ENCODE measurements at places on chromosomes 5 and 9. TPM values are rescaled to one million over a fixed set of nuclear protein-coding genes. Genes with fewer than 3 reads are reported as not detected.

GRCh38 chr5:94308442-94308841 lies 310.0 kb downstream of the KIAA0825 start:
- no peak for DNase-seq
- H3K27me3 ChIP-seq = no peaks in the 10 kb centered on the region
- no peak overlapping the region for H3K4me3 ChIP-seq
- H3K27ac ChIP-seq = no peak overlapping the region

DNA sequence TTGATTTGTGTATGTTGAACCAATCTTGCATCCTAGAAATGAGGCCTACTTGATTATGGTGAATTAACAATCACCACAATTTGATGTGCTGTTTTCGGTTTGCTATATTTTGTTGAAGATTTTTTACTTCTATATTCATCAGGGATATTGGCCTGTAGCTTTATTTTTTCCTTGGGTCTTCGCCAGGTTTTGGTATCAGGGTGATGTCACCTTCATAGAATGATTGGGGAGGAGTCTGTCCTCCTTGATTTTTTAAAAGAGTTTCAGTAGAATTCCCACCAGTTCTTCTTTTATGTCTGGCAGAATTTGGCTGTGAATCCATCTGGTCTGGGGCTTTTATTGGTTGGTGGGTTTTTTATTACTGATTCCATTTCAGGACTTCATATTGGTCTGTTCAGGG lies 115.2 kb downstream of the CPLANE1 start:
- DNase-seq = no peak
- H3K27me3 ChIP-seq = no peaks in the 10 kb centered on the region
- no peak overlapping the region for H3K4me3 ChIP-seq
- H3K36me3 ChIP-seq = no peaks in the 10 kb centered on the region

DNA sequence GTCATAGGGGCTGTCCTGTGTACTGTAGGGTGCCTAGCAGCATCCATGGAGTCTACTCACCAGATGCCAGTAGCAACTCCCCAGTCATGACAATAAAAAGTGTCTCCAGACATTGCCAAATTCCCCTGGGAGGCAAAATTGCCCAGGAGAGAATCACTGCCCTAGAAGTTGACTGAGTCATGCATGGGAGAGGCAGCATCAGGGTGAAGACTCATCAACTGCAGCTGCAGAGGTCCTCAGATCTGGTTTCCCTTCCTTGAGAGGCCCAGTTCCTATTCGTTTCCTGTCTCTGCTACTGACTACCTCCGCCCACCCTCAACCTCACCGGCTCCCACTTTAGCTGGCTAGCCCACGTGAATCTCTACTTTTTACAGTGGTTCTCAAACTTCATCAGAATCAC lies 88.6 kb upstream of the AGXT2 start:
- no peak for DNase-seq
- H3K4me3 ChIP-seq = no peak overlapping the region
- H3K27ac ChIP-seq = no peak overlapping the region
- H3K4me1 ChIP-seq = no peaks in the 10 kb centered on the region
- H3K36me3 ChIP-seq = no peaks in the 10 kb centered on the region

DNA sequence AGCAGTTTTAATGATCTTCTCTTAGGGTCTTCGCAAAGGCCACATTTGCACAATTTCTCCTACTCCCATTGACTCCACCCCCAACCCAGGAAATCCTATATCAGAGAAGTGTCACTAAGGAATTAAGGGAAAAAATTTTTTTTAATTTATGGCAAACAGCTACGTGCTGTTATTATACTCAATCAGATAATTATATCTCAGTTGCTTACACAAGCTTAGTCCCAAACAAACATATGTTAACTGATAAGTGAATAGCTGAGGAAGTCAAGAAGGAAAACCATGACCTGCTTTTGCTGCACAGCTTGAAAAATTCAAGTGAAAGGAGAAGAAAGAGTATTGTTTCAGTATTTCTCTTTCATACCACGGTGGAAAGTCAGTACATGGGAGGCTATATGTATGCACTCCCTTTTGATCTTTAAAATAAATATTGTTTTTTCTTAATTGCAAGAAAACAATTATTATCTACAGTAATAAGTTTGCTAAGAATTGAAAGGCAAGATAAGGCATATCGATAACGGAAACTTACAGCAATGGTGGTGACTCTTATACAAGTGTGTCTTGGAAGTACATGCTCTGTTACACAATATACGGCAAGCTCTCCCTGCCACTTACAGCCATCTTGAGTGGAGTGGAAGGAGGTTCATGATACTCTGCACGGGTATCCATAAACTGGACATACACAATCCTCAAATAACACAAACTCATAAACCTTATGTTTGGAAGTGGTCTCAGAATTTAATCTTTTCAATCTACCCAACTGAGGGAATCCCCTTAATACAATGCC lies 167.9 kb upstream of the FREM1 start:
- no peaks in the 10 kb centered on the region for H3K27me3 ChIP-seq
- no peak overlapping the region for H3K4me3 ChIP-seq
- H3K36me3 ChIP-seq = no peaks in the 10 kb centered on the region
- H3K27ac ChIP-seq = no peak overlapping the region
- no peak for DNase-seq

- H3K27ac ChIP-seq = no peak overlapping the region
- no peak overlapping the region for H3K4me3 ChIP-seq
- DNase-seq = peak; percentile 50
- no peaks in the 10 kb centered on the region for H3K27me3 ChIP-seq
- peaks cover 23% of the 10 kb centered on the region for H3K36me3 ChIP-seq
These were observed 92.0 kb downstream of the PHF2 start for GRCh38 chr9:93668261-93668871.

- no peaks in the 10 kb centered on the region for H3K36me3 ChIP-seq
- DNase-seq = no peak
- H3K4me1 ChIP-seq = peaks cover 43% of the 10 kb centered on the region
- no peak overlapping the region for H3K4me3 ChIP-seq
- H3K27ac ChIP-seq = no peak overlapping the region
These were observed 2.0 kb upstream of the PFN3 start for GRCh38 chr5:177402271-177403043.

GRCh38 chr5:83375049-83375745 lies 96.3 kb upstream of the VCAN start:
- no peak for DNase-seq
- no peak overlapping the region for H3K4me3 ChIP-seq
- H3K27ac ChIP-seq = peak overlapping the region; percentile 34
- H3K36me3 ChIP-seq = no peaks in the 10 kb centered on the region
- no peaks in the 10 kb centered on the region for H3K27me3 ChIP-seq

DNA sequence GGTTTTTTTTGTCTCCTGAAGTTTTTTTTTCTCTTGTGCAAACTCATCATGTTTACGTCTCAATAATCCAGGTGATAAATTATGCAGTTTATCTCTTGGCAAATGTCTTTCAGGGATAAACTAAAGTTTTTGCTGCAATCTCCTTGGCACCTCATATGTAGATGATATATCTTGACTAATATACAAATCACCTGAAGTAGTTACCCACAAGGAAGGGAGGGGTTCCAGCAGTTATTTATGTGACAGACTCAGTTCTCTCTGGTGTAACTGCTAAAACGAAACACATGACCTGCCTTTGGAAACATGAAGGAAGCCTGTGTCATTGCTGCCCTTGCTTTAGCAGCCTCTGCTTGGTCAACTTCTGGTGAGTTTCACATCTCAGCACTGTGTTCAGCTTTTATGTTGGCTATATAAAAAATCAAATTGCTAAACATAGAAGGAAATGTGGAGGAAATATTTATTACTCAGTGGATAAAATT lies 39.3 kb upstream of the KIAA1958 start:
- no peak overlapping the region for H3K4me3 ChIP-seq
- no peaks in the 10 kb centered on the region for H3K36me3 ChIP-seq
- H3K27ac ChIP-seq = peak overlapping the region; percentile 31
- H3K27me3 ChIP-seq = no peaks in the 10 kb centered on the region
- peaks cover 5% of the 10 kb centered on the region for H3K4me1 ChIP-seq
- DNase-seq = no peak

DNA sequence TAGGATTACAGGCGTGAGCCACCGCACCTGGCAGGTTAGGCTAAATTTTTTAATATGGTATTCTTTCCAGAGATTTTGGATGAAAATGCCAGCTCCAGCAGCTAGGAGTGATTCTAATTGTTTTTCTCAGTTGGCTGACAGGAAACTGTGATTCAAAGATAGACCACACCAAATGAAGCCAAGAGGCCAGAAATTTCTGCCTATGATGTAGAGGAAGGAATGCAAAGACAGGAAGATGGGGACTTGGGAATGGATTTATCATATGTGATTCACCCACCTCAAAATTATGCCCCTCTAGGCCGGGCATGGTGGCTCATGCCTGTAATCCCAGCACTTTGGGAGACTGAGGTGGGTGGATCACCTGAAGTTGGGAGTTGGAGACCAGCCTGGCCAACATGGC lies 53.3 kb downstream of the UGCG start:
- H3K27ac ChIP-seq = no peak overlapping the region
- H3K4me1 ChIP-seq = no peaks in the 10 kb centered on the region
- H3K36me3 ChIP-seq = no peaks in the 10 kb centered on the region
- no peaks in the 10 kb centered on the region for H3K27me3 ChIP-seq
- H3K4me3 ChIP-seq = no peak overlapping the region
- no peak for DNase-seq

GRCh38 chr9:113186137-113186755 lies 34.8 kb downstream of the FKBP15 start:
- no peaks in the 10 kb centered on the region for H3K27me3 ChIP-seq
- peaks cover 26% of the 10 kb centered on the region for H3K36me3 ChIP-seq
- no peak for DNase-seq
- H3K4me3 ChIP-seq = no peak overlapping the region
- no peak overlapping the region for H3K27ac ChIP-seq

DNA sequence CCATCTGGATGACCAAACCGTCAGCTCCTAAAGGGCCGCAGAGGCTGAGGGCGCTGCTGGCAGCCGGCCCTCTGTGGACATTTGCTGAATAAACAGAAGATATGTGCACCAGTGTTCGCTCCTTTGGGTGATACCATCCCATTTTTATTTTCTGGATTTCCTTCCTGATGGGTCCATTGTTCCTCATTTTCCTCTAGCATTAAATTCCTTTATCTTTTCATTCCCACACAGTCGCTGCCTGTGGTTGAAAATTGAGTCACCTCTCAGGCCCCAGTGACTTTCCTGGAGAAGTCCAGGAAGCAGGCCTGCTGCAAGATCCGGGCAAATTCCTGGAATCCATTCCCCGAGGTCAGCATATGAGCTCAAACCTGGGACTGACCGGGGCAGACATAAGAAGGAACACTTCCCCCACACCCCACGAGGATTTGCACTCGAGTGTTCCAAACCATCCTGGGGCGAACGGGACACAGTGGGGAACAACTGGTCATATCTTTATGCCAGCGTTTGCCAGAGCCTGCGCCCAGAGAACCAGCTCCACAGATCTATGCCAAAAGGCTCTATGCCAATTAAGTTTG lies 86.7 kb upstream of the PCA3 start:
- peak; percentile 69 for DNase-seq
- peaks cover 4% of the 10 kb centered on the region for H3K4me1 ChIP-seq
- H3K4me3 ChIP-seq = no peak overlapping the region
- H3K36me3 ChIP-seq = no peaks in the 10 kb centered on the region

DNA sequence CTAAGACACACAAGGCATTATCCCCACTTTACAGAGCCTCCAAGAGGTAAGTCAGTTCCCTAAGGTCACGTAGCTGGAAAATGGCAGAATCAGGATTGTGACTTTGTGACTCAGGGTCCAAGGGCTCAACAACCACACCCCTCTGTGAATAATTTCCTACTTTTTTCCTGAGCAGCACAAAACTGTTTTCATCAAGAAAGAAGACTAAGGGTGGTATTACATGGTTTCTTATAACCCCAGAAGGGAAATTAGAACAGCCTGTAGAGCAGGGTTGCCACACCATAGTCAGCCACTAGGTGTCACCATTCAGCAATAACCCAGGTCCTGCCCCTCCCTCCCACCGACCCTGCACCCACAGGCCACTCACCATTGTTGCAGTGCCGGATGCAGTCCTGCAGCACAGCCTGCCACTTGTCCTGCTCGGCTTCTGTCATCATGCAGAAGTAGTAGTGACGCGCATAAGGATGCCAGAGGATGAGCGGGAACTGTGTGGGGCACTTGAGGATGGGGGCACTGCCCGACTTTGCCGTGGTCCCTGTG lies 72.1 kb downstream of the LRSAM1 start:
- no peaks in the 10 kb centered on the region for H3K27me3 ChIP-seq
- peaks cover 21% of the 10 kb centered on the region for H3K36me3 ChIP-seq
- H3K27ac ChIP-seq = no peak overlapping the region
- no peak overlapping the region for H3K4me3 ChIP-seq
- H3K4me1 ChIP-seq = no peaks in the 10 kb centered on the region

GRCh38 chr9:76634356-76635054 lies 129.7 kb upstream of the PCA3 start:
- H3K4me1 ChIP-seq = no peaks in the 10 kb centered on the region
- peak overlapping the region; percentile 51 for H3K27ac ChIP-seq
- no peaks in the 10 kb centered on the region for H3K27me3 ChIP-seq
- H3K4me3 ChIP-seq = no peak overlapping the region
- DNase-seq = no peak

DNA sequence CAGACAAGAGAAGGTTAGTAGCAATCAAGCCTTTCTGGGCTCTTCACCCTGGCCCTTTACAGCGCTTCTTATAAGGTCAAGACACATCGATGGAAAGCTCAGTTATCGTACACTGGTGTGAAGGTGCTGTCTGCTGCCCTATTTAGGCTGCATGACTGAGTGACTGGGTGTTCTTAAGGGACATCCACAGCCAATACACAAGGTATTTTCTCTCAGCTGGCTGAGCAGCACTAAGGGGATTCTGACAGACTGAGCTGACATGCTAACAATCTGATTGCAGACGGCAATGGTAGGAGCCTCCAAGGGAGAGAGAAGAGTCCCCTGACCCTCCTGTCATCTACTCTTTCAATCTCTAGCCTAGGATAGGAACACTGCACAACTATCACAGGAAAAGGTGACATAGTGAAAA lies 577.9 kb downstream of the ISL1 start:
- no peak overlapping the region for H3K4me3 ChIP-seq
- no peaks in the 10 kb centered on the region for H3K4me1 ChIP-seq
- no peaks in the 10 kb centered on the region for H3K36me3 ChIP-seq
- H3K27me3 ChIP-seq = no peaks in the 10 kb centered on the region
- no peak overlapping the region for H3K27ac ChIP-seq

DNA sequence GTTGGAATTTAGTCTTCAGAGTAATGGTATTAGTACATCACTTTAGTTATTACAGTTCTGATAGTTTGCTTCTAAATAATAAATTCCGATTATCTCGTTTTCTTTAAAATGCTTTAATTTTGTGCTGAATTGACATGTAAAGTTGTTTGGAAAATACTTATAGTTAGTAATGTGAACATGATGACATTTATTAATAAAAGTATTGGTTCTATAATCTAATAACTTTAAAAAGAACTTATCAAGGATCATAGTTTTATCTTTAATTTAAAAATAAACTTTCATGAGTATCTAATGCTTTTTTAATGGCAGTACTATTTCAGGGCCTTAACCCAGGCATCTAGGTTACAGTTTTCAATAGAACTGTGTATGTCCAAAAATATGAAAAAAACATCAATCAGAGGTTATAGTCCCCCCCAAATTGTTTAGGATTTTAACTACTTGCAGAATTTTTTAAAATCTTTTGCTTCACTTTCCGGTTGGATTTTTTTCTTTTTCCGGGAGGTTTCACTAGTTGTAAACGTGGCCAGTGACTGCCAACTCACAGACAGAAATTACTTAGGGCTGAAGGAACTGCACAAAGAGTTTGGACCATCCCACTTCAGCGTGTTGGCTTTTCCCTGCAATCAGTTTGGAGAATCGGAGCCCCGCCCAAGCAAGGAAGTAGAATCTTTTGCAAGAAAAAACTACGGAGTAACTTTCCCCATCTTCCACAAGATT lies 680 bp downstream of the GPX8 start:
- H3K4me1 ChIP-seq = no peaks in the 10 kb centered on the region
- peak; percentile 86 for DNase-seq
- peak overlapping the region; percentile 73 for H3K27ac ChIP-seq
- H3K36me3 ChIP-seq = no peaks in the 10 kb centered on the region

Gene DPYSL3
- 208 TPM for total RNA-seq

Gene MAT2B
- 53.2 TPM for total RNA-seq

Gene NAIF1
- 5.5 TPM for total RNA-seq

Gene VAV2
- 6.7 TPM for total RNA-seq

Gene CCL21
- 129 TPM for total RNA-seq

Gene GNA14
- total RNA-seq = 5.0 TPM

Gene SDHA
- total RNA-seq = 87.0 TPM

Data from sigmoid colon (tissue), 7 donors.